ENCODE measurements at places on chromosomes 6 and 20.

- DNase-seq = no peak
Observed at GRCh38 chr6:101668496-101669030, 275.1 kb downstream of the GRIK2 start.

GRCh38 chr20:53609491-53610445, 16.1 kb upstream of the ZNF217 start:
- no peak for DNase-seq

- no peak for DNase-seq
Observed at GRCh38 chr20:5091902-5092301, 27.9 kb downstream of the PCNA start.

GRCh38 chr6:15062516-15063252, 183.2 kb upstream of the JARID2 start:
- no peak for DNase-seq

DNA sequence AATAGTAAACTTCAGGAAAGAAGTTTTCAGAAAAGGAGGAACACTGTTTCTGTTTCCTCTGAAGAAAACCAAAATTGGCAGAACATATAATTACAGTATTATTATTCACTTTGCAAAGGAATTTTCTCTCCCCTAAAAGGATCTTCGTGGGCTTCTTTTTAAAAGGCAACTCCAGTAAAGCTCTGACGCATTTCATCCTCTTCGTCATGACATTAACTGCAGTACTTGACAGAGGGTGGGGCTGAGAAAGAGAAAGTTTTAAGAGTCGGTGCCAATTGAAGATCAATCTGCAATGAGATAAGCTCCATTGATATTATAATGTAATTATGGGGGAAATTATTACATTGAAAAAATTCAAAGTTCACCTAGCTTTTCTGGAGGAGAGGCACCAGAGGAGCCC, 75.8 kb downstream of the MYB start:
- DNase-seq = no peak

DNA sequence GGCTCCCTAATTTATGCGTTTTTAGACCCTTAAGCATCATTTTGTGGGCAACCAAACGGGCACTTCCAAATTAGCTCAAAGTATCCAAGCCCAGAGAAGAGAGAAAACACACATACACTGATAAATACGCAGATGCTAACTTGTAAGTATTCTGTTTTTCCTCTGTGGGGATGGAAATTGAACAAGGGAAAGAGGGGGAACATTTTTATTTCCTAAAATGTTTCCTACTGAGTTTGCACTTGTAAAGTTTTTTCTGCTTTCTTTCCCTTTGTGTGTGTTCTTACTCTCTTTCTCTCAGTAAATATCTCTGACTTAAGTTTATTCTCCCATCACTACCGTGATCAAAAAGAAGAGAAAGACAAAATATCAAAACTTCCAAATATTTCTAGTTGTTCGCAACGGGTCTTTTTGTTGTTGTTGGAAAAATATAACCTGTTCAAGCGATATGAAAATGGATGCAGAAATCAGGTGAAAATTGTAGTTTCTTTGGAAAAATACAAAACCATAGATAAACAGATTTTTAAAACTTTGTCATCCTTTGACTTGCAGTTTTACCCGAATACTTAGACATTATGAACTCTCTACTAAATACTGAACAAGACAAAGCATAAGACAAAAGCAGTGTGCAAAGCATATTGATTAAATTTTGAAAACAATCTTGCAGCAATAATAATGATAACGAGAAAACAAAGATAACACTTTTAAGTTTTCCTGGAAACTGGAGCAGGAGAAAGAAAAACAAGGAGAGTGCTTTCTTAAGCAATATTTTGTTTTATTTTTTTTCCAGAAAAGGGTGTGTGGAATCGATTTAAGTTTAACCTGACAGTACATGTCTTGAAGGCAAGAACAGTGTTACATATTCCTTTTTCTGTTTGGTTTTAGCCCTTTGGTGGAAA, 1.0 kb upstream of the NKX2-4 start:
- no peak for DNase-seq

DNA sequence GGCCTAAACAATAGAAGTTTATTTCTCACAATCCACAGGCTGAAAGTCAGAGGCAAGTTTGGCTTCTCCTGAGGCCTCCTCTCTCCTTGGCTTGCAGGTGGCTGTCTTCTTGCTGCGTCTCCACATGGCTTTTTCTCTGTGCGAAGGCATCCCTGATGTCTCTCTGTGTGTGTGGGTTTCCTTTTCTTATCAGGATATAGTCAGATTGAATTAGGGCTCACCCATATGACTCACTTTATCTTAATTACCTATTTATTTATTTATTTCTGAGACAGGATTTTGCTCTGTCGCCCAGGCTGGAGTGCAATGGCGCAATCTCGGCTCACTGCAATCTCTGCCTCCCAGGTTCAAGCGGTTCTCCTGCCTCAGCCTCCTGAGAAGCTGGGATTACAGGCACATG, 30.7 kb downstream of the LINC00237 start:
- no peak for DNase-seq

GRCh38 chr6:25928562-25929324, 1.7 kb downstream of the SLC17A2 start:
- DNase-seq = no peak

DNA sequence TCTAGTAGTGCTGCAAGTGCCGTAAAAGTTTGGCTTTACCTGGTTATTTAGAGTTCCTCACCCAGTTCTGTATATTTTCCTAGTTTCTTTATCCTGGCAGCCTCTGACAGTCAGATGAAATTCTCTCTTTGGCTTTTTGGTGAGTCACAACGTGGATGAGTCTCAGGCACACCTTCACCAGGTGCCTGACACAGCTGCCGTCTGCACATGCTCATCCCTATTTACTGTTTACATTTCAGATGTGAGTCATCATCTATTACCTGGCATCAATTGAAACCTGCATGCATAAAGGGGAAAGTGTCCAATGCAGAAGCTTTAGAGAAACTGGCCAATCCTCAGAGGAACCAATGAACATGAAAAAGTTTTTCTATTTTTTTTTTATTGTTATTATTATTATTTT, 33.3 kb upstream of the ADGRF4 start:
- no peak for DNase-seq
